OCI-LY7 (cell line): ENCODE measurements at places on chromosomes 12 and 14. TPM values are rescaled to one million over a fixed set of nuclear protein-coding genes. Genes with fewer than 3 reads are reported as not detected.
A peak's percentile ranks its signal among the peaks of the same experiment; 100 is the strongest.

DNA sequence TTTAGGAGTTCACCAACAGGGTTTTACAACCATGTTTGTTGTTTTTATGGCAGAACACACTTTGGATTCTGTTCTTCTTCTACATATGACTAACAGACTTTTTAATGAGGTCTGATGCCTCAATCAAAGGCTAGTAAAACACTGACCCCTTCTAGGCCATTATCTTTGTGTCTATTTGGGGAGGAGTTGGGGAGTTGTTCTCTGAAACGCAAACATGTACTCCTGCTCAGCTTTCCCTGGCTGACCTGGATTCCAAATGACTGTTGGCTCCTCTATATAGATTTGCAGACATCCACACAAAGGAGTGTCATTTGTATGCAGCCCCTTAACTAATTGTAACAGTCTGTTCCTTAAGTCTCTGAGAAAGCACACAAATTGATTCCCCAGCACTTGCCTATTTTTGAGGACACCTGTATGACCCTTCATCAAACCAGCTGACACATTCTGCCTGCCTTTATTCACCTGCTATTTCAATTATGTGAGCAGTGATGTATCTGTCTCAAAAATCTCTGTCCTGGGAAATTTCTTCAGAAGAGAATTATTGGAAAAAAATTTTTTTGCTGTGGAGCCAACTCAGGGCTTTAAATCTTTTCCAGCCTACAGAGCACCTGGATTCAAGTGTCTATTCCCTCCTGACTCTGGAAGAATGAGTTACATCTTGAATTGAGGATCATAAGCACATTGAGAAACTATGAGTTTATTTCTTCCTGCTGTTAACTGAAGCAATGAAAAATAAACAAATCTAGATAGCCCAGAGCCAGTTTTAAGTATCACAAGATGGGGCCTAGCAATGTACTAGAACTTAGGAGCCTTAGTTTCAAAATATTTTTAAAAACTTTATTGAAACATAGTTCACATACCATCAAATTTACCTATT, 417.2 kb downstream of the RAD51B start:
- no peak for DNase-seq

Gene EXOC3L4
- total RNA-seq = not detected in 2 replicates

- no peak for DNase-seq
Observed at GRCh38 chr14:31232081-31232480, 24.5 kb upstream of the HECTD1 start.

- DNase-seq = no peak
Observed at GRCh38 chr14:72488514-72488913, 405.4 kb downstream of the DPF3 start.

Gene NOC4L
- total RNA-seq = 43.7 and 47.6 TPM in 2 replicates

Gene CLEC9A
- not detected in 2 replicates for total RNA-seq

Gene BDKRB2
- total RNA-seq = 0.17 and 0.18 TPM in 2 replicates

Gene SLC38A6
- total RNA-seq = 11.0 and 15.8 TPM in 2 replicates

DNA sequence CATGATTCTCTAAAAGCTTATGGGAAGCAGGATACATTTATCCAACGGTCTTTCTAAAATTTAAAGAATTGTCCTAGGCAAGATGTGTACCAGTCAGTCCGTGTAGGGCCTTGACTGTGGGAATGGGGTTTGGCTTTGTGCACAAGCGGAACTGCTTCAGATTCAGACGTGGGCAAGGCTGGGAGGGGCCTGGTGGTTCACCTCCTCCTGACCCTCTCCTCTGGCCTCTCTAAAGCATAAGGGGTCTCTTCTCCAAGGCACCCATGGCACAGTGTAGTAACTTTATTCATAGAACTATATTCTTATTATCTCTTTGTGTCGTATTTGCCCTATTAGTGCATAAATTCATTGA, 121.2 kb upstream of the PTPRB start:
- no peak for DNase-seq

GRCh38 chr12:48351022-48351708, 446 bp upstream of the ZNF641 start:
- DNase-seq = no peak

Gene MYF6
- total RNA-seq = not detected in 2 replicates

Gene ATG14
- 4.7 and 5.1 TPM in 2 replicates for total RNA-seq

DNA sequence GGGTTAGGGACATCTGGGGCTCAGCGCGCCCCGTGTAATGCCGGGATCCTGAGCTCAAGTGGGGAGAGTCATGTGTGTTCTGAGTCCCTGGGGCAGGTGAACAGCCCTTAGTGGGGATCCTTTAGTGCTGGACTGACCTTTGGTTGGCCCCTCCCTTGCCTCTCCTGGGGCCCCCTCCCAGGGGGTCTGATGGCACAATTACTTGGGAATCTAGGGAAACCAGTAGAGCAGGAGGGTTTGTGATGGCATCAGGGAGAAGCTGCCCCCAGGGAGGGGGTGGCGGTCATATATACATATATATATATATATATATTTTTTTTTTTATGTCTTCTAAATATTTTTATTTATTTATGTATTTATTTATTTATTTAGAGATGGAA, at the start of gene MORN3:
TSS of gene MORN3 (minus strand) at position 134 of the 380 bp plus-strand sequence. CDS start 171 bp downstream, outside the sequence.
- DNase-seq = no peak

GRCh38 chr12:42325653-42326474, at the start of the genes PPHLN1 and ZCRB1:
TSS of gene PPHLN1 (plus strand) at chr12:42326167. CDS start at chr12:42335903, 9,736 bp downstream.
TSS of gene ZCRB1 (minus strand) at chr12:42326094. CDS start at chr12:42324102, 1,992 bp downstream.
- DNase-seq = peak; percentile 89

DNA sequence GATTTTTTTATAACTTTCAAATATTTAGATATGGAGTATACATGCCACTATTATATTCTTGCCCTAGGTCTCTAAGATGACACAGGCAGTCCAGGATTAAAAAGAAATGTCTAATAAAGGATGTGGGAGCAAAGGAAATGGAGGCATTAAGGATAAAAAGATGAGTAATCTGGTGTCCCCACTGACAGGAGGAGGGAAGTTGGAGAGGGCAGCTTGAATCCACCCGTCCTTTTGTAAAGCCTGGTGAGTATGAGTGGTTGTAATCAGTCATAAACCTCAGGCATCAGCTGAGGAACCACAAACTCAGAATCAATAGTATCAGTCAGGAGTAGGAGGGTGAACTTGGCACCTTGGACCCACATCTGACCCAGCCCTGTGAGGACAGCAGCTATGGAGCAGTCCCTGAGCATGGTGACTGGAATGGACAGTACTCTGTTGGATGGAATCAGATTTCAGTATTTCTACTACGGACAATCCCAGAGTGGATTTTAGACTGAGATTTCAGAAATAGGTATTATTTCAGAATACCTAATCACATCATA, 100.5 kb downstream of the EXOC5 start:
- DNase-seq = no peak

GRCh38 chr14:35687335-35687939, 121.7 kb downstream of the RALGAPA1 start:
- DNase-seq = peak; percentile 69

DNA sequence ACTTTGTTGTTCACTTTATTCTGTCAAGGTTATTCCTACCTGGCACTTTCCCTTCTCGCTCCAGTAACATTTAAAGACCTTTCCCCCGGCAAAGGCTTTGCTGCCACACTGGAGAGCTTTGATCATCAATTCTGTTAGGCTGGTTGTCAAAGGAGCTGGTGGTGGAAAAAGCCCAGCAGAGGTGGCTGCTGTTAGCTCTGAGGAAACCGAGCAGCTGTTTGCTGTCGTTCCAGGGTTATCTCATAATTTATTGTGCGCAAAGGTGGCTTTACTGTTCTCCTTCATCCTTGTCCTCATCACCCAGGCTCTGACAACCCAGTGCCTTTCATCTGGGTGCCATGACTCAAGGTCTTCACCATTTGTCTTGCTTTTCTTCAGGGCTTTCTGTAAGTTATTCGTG, 38.2 kb upstream of the CRADD start:
- no peak for DNase-seq

- no peak for DNase-seq
Observed at GRCh38 chr12:104802208-104802607, 155.9 kb downstream of the SLC41A2 start.

- peak; percentile 28 for DNase-seq
Observed at GRCh38 chr14:60931218-60931617, 49.7 kb downstream of the TRMT5 start.

DNA sequence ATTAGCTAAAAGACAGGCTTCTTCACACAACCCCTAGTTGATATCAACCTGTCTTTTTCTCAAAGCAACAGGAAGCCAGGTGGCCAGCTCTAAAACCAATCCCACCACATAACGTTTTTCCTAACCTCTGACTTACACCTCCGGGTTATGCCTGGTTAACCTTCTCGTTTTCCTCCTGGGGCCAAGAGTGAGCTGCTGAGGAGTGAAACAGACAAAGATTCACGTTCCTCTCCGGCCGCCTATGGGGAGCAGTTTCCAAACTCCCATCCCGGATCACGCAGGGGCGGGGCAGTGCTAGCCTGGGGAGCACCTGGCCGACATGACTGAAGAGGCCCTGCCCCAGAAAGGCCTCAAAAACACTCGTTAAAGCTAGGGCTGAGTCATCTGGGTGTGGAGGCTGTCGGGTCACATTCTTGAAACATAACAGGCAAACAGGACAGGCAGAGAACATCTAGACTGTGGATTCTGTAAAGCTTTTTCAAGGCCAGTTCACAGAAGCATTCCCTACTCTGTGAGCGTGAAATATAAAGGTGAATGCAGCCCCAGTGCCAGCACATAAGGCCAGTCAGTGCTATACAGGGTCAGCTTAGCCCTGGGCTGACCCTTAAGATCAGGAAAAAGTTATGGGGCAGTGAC, 25.9 kb upstream of the LGALS3 start:
- peak; percentile 84 for DNase-seq

Gene TCL1A
- total RNA-seq = 574 and 673 TPM in 2 replicates
